Brain (organoid and tissue), 16 donors: ENCODE measurements at places on chromosomes 5 and 9.

GRCh38 chr5:169039592-169039991 lies 261.3 kb downstream of the SLIT3 start:
- no peak for DNase-seq

DNA sequence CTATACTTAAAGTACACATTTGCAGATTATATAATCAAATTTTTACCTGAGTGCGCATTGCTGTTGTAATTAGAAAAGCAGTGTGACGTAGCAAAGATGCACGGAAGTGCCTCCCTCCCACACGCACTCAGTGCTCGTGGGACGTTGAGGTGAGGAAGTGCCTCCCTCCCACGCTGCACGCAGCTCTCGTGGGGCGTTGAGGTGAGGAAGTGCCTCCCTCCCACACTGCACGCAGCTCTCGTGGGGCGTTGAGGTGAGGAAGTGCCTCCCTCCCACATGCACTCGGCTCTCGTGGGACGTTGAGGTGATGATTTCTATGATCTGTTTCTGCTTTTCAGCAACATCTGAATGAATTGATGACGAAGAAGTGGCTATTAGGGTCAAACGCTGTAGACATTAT lies 21.0 kb downstream of the EXOC3 start:
- no peak for DNase-seq

DNA sequence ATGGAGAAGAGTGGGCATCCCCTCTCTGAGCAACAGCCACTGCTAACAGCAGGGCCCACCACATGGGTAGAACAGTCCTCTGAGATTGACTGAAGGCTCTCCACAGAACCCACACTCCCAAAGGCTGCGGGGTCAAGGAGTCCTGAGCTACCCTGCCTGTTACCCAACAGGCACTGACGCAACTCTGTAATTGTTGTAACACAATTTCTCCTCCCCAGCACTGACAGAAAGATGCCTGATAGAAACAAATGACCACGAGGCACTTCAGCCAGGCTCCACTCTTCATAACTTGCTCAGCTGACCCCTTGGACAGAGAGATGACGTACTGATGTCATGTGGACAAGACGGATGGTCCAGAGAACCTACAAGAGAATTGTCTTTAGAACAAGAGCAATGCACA lies 220.7 kb downstream of the SPOCK1 start:
- DNase-seq: no peak

- no peak for DNase-seq
Measured at GRCh38 chr9:134861595-134862334, 18.8 kb upstream of the FCN2 start.

- DNase-seq: no peak
Measured at GRCh38 chr5:7251132-7251531, 144.8 kb upstream of the ADCY2 start.

GRCh38 chr9:111599092-111599954 lies at the start of gene PTGR1:
Gene PTGR1 (minus strand): TSS chr9:111599647. CDS start chr9:111597422, 2,225 bp downstream.
- peak; percentile 90 for DNase-seq
